ENCODE measurements at places on chromosomes 4 and X.
A peak's percentile ranks its signal among the peaks of the same experiment; 100 is the strongest.

GRCh38 chr4:181685911-181686310 lies 557.3 kb upstream of the TENM3 start:
- no peak for DNase-seq

- DNase-seq: no peak
These were observed 292.4 kb downstream of the SLC7A11 start for GRCh38 chr4:137949746-137950145.

DNA sequence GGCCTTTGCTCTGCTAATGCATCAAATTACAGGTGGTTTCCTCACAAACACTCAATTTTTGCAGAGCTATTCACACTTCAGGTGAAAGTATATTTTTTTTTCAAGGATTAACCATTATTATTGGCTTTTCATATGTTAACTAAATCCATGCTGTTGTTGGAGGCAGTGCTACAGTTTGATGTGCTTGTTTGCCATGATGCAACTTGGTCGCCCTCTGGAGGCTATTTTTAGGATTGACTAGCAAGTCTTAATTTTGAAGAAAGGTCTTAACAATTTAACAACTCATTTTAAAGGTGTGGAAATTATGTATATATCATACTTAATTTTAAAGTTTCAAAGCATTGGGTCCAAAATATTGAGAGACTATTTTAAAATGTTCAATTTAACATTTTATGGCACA lies 168.8 kb upstream of the FAM47A start:
- peak; percentile 11 for DNase-seq

DNA sequence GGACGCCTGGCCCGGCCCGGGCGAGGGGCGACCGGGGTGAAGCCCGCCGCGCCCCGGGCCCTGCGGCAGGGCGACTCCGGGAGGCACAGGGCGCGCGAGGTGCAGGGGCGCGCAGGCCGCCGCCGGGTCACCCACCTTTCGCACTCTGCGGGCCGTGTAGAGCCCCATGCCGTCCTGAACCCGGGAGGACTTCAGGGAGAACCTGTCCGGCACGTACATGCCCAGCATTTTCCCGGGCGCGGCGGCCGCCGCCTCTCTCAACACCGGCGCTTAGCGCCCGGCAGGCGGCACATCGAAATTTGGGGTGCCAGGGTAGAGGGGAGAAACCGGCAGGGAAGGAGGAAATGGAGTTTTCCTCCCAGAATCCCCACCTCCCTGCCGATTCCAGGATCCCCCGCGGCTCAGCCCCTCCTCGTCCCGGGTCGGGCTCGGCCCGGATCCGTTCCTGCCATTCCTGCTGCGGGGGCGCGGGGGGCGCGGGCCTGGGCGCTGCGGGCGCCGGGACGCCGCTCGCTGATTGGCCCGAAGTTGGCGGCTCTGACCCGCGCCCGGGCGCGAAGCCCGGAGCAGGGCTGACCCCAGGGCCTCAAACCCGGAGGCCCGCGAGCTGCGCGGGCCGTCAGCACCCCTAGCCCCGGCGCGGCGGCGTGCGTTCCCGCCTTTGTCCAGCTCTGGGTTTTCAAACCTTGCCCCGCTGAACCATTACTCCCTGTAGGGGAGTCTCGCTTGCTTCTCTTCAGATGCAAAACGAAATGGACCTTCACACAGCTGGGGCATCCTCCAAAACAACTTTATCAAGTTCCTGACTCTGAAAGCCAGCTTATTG lies at the start of gene PRDM5:
Gene PRDM5 (minus strand): TSS at position 346 of the 826 bp plus-strand sequence. CDS start 118 bp downstream, at position 228.
- DNase-seq: peak; percentile 8

GRCh38 chrX:104854790-104855340 lies 288.9 kb downstream of the IL1RAPL2 start:
- DNase-seq: no peak

GRCh38 chr4:26687728-26688127 lies 103.8 kb downstream of the TBC1D19 start:
- DNase-seq: peak; percentile 28

DNA sequence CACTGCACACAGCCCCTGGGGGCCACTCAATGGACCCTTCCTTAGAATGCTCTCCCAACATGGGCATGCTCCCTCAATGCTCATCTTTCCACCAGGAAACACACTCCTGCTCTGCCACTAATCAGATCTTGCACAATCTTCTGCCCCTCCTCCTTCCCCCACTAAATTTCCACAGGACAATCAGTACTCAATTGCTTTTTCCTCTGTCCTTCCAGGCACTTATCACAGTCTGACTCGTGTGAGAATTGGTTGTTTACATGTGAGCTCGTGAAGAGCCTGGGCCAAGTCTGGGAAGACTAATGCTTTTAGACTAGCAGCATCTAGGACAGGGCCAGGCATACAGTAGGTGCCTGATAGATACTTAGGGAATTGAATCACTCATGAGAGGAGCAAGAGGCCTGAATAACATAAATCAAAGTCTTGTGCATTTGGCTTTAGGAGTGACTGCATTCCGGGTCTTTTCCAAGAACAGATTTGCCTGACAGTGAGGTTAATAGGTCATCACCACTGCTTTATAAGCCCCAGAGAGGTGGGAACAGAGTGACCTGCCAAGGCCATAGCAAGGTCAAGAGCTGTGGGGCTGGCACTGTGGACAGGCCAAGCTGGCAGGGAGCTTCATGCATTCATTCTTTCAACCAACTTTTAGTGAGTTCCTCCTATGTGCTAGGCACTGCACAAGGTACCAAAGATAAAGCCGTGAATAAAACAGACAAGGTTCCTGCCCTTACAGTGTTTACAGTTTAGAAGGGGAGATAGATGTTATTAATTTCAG lies 55.0 kb downstream of the PRPS1 start:
- DNase-seq: no peak

DNA sequence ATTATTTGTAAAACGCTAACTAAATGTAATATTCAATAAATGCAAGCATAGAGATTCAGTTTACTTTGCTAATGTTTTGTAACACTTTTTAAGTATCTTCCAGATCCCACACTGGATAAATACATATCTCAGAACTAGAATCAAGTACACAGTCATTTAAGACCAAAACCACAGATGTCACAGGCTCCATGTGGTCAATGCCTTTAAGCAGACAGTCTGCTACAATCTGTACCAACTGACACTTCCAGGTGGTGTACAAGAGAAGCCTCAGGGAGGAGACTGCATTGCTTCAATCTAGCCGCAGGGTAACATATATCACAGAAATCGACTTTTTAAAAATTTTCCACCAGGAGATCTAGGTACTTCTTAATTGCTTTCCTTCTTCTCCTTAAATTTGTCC lies 229.6 kb upstream of the DIAPH2 start:
- no peak for DNase-seq

DNA sequence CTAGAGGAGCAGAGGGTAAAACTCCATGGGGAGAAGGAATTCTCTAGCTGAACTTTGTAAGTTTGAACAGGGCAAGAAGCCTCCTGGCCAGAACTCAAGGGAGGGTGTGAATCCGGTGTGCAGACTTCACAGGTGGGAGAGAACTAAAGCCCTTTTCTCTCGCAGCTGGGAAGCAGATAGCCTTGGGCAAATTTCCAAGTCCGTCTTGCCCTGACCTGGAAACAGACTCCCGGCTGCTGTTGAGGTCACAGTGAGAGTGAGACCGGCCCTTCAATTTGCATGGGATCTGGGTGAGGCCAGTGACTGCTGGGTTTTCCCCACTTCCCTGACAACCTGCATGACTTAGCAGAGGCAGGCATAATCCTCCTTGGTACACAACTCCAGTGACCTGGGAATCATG lies 94.5 kb upstream of the ZNF827 start:
- no peak for DNase-seq

- DNase-seq: peak; percentile 0
These were observed 249.3 kb upstream of the PRKX start for GRCh38 chrX:3962511-3963311.

Data from ACHN (cell line).